CD4-positive, alpha-beta T cell treated with Interleukin-15 for 1 hour (primary cell): ENCODE measurements at places on chromosomes 13 and 19.

DNA sequence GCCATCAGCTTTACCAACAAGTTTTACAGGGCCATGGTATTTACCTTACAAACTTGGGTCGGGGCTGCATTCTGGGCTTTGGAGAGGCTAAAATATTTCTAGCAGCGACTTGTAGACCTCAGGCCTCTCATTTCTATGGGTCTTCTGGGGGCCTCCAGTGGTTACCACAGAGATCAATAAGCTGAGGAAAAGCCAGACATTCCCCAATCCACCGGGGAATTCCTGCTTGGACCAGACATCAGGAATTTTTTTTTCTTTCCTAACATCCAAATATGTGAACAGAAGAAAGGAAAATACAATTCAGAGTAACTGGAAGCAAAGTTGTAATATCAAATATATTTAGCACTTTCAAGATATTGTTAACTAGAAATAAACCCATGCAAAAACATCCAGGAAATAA lies 1.5 kb downstream of the DZIP1 start:
- DNase-seq: no peak

DNA sequence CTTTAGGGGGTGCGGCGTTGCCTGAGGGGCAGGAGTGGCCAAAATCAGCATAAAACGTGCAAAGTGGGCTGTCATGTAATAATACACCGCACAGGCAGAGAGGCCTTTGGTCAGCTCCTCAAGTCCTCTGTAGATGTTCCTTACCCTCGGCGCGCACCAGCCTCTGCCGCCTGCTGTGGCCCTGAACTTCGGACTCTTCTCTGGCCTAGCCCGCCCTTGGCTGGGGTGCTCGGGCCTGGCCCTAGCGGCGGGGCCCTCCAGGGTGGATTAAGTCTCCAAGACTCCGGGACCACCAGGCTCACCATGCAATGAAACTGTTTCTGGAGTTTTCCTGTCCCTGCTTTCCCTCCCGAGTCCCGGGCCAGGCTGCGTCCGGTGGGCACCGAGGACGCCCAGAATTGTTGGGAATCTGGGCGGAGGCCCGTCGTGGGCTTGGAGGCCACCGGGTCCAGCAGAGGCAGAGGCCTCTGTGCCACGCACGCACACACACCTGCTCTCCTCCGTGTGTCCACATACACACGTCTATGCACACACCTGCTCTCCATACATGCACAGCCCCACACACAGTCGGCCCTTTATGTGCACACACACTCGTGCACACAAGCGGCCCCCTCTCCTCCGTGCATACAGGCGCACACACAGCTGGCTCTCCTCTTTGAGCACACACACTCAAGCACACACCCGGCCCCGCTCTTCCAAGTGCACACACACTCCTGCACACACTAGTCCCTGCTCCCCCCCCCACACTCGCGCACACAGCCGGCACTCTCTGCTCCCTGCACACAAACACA lies 1.5 kb upstream of the TFDP1 start:
- DNase-seq: no peak

DNA sequence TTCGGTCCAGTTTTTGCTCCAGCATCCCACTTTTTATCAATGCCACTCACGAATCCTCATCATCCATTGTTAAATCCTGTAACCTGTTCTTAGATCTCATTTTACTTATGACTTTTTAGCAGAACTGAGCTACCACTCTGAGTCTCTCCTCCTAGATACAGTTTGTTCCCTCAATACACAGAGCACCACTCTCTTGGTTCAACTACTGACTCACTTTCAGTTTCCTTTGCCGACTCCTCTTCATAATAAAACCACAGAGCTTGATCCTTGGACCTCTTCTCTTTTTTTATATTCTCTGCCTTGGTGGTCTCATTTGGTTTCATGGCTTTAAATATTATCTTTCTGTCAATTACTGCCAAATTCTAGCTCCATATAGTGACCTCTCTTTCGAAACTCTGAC lies 150.3 kb downstream of the SLITRK5 start:
- DNase-seq: no peak

- DNase-seq: no peak
These were observed 11.0 kb upstream of the CA11 start for GRCh38 chr19:48656840-48657474.

DNA sequence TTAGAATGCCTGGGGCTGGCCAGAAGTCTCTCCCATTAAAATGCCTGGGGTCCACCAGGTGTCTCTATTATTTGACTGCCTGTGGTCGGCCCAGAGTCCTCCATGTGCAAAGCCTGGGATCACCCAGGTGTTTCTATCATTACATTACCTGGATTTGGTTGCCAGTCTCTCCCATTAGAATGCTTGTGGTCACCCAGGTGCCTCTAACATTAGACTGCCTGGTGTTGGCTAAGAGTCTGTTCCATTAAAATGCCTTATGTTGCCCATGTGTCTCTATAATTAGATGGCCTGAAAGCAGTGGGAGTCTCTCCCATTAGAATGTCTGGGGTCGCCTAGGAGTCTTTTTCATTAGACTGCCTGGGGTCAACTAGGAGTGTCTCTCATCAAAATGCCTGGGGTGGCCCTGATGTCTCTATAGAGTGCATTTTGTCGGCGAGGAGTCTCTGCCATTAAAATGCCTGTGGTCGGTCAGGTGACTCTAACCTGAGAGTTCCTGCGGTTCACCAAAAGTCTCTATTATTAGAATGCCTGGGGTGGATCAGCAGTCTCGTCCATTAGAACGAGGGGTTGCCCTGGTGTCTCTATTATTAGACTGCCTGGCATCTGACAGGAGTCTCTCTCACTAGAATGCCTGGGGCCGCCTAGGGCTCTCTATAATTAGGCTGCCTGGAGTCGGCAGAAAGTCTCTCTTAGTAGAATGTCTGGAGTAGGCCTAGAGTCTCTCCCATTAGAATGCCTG lies 1540.5 kb downstream of the UQCRFS1 start:
- no peak for DNase-seq

DNA sequence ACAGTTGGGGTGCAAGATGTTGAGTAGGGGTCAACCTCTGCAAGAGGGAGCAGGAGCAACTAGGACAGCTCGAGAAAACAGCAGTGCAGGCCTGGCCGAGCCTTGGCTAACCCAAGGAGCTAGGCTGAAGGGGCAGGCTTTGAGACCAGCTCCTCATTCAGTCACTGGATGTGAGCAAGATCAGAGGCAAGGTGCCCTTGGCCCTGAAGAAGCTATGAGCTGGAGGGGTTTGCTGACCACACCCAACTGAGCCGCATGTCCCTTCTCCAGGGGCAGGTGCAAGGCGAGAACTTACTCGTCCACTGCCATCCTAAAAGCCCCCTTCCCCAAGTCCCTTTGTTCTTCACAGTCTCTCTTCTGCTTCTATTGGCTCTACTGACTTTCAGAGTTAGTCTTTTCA lies 126.1 kb upstream of the UBL3 start:
- DNase-seq: no peak

DNA sequence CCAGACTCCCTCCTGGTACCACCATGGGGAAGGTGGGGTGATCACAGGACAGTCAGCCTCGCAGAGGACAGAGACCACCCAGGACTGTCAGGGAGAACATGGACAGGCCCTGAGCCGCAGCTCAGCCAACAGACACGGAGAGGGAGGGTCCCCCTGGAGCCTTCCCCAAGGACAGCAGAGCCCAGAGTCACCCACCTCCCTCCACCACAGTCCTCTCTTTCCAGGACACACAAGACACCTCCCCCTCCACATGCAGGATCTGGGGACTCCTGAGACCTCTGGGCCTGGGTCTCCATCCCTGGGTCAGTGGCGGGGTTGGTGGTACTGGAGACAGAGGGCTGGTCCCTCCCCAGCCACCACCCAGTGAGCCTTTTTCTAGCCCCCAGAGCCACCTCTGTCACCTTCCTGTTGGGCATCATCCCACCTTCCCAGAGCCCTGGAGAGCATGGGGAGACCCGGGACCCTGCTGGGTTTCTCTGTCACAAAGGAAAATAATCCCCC lies 505 bp upstream of the CEACAM5 start:
- no peak for DNase-seq

DNA sequence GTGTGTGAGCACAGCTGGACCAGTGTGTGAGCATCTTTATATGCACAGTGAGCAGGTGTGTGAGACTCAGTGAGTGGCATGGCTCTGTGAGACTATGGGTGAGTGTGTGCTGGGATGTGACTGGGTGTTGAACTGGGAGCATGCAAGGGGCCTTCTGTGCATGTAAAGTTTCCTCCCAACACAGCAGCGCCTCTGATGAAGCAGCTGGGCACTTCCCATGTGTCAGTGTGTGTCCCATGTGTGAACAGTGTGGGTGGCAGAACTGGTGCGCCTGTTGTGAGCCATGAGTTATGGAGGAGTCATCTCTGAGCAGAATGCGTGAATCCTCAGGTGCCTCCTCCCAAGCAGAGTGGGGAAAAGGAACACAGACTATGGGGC lies 24.1 kb downstream of the LGALS16 start:
- no peak for DNase-seq

- no peak for DNase-seq
These were observed 276.3 kb upstream of the PRR20A start for GRCh38 chr13:56864451-56864850.

DNA sequence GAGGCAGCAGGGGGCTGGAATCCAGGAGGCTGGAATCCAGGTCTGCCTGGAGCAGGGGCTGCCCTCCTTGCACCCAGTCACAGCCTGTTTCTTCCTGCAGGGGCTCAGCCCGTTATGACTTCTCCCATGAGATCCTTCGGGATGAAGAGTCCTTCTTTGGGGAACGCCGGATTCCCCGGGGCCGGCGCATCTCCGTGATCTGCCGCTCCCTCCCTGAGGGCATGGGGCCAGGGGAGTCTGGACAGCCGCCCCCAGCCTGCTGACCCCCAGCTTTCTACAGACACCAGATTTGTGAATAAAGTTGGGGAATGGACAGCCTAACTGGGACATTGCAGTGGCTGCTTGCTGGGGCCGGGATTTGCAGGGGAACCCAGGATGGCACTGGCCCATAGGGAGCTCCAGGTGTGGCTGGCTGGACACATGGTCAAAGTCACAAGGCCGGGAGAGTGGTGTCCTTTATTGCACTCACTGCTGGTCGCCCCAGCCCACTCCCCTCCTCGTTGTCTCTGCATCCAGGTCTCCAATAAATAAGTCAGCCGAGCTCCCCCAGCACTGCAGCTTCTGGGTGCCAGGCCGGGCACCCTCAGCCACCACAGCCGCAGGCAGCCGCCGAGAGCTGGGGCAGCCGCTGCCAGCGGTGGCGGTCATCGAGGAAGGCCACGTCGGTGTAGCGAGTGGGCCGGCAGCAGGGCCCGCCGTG lies 872 bp downstream of the PSPN start:
- DNase-seq: no peak

DNA sequence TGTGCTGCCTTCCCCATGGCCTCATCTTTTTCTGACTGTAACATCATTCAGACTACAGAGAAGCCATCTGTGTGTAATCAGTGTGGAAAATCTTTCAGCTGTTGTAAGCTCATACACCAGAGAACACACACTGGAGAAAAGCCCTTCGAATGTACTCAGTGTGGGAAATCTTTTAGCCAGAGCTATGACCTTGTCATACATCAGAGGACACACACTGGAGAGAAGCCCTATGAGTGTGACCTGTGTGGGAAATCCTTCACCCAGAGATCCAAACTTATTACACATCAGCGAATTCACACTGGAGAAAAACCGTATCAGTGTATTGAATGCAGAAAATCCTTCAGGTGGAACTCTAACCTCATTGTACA lies 17.2 kb upstream of the ZNF8 start:
- no peak for DNase-seq

GRCh38 chr13:87130423-87130822 lies 540.7 kb upstream of the SLITRK5 start:
- DNase-seq: no peak

DNA sequence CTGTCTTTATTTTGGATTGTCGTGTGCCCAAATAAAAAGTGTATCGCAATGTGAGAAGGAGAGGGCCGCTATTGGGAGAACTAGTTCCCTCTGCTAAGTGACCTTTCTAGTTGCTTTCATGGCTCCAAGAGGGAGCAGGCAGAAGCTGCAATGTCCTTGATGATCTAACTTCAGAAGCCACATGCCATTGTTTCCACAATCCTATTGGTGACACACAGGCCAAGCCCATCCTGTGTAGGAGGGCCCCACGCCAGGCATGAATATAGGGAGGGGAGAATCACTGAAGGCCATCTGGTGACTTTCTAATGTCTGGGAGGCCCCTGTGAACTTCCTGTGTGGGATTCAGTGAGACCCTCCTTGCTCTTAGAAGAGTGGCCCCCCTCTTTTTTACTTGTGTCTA lies 47.8 kb upstream of the KPNA3 start:
- no peak for DNase-seq

GRCh38 chr19:4968462-4969291 lies at the start of gene KDM4B:
TSS of gene KDM4B (plus strand) at chr19:4969113. CDS start at chr19:5032891, 63,778 bp downstream.
- peak; percentile 100 for DNase-seq

DNA sequence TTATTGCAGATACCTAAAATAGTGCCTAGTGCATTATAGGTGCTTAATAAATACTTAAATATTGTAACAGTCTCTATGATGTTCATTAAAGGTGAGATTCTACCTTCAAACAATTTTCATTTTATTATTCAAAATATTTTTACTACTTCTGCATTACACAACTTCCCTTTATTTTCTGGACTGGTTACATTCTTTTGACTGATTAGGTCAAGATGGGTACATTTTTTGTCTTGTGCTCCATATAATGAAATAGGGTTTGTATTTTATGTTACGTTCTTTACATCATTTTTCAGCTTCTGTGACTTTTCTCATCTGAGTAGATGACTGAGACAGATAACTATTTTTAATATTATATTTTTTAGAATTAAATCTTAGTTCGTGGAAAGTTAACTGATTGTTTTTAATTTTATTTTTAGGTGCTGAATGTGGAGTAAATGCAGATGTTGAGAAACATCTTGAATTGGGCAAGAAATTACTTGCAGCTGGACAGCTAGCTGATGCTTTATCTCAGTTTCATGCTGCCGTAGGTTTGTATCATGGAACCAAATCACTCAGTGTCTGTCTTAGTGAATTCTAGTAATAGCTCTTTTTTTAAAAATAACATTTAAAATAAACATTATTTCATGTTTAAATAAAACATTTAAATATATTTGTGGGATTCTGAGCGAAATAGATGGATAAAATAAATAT lies 32.0 kb downstream of the DNAJC3 start:
- DNase-seq: no peak

- no peak for DNase-seq
These were observed 516 bp upstream of the ATP1A3 start for GRCh38 chr19:41994521-41994971.

DNA sequence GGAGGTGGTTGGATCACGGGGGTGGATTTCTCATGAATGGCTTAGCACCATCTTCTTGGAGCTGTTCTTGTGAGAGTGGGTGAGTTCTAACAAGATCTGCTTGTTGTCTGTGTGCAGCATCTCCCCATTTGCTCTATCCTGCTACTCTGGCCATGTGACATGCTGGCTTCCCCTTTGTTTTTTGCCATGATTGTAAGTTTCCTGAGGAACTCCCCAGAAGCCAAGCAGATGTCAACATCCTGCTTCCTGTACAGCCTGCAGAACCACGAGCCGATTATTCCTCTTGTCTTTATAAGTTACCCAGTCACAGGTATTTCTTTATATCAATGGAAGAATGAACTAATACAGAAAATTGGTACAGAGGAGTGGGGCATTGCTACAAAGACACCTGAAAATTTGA lies 2.3 kb upstream of the SIGLEC12 start:
- DNase-seq: no peak

GRCh38 chr19:4183967-4184717 lies 1.7 kb downstream of the ANKRD24 start:
- DNase-seq: no peak

GRCh38 chr19:42281827-42282762 lies 13.0 kb downstream of the CIC start:
- DNase-seq: no peak

GRCh38 chr13:23766283-23766682 lies 122.9 kb downstream of the MIPEP start:
- DNase-seq: no peak
